ENCODE measurements at places on chromosomes 4 and X.

GRCh38 chr4:1512738-1513660 lies 106.8 kb upstream of the NKX1-1 start:
- DNase-seq: no peak

DNA sequence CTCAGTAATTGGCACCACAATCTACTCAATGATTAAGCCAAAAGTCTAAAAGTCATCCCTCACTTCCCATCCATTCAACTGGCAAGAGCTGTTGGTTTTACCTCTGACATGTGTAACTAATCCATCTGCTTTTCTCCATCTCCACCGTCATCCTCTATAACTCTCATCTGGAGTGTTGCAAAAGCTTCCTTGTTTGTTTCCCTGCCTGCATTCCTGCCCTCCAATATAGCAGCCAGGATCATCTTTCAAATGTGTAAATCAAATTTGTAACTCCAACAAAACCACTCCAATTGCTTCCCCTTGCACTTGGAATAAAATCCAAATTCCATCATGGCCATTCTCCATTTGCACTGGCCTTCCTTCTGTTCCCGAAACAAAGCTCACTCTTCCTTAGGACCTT lies 4.3 kb upstream of the PLAC8 start:
- DNase-seq: no peak

- DNase-seq: no peak
Measured at GRCh38 chrX:1403228-1403627, 11.3 kb upstream of the SLC25A6 start.

GRCh38 chr4:179291657-179292056 lies 1849.4 kb upstream of the AGA start:
- DNase-seq: no peak

GRCh38 chrX:113919387-113919786 lies 664.5 kb upstream of the HTR2C start:
- DNase-seq: no peak

DNA sequence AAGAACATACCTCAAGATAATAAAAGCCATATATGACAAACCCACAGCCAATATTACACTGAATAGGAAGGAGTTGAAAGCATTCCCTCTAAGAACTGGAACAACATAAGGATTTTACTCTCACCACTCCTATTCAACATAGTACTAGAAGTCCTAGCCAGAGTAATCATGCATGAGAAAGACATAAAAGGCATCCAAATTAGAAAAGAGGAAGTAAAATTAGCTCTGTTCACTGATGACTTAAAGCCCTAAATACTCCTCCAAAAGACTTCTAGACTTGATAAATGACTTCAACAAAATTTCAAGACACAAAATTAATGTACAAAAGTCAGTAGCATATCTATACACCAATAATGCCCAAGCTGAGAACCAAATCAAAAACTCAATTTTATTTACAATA lies 235.7 kb downstream of the NKX6-1 start:
- no peak for DNase-seq

DNA sequence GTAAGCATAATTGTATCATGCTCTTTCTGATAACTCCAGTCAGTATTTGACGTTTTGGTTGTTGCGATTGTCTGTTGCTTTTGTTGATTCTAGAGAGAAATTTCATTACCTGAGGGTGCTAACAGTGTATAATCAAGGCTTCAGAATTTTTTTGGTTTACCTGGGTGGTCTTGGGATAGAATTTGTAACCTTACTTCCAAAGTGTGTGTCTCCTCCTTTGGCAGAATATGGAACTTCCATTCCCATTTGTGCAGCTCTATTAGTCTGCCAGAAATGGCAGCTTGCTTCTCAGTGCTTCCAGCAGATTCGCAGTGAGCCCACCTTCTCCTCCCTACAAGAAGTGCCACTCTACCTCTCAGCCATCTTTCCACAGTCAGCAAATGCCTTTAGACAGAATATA lies 5.3 kb downstream of the COPS4 start:
- DNase-seq: no peak

- no peak for DNase-seq
Measured at GRCh38 chrX:56498756-56499155, 64.7 kb upstream of the UBQLN2 start.

GRCh38 chr4:67393699-67394281 lies 151.5 kb downstream of the CENPC start:
- DNase-seq: peak; percentile 4

GRCh38 chr4:143482840-143483239 lies 30.7 kb upstream of the SMARCA5 start:
- peak; percentile 0 for DNase-seq

GRCh38 chr4:41532882-41533281 lies 5.1 kb upstream of the LIMCH1 start:
- no peak for DNase-seq

DNA sequence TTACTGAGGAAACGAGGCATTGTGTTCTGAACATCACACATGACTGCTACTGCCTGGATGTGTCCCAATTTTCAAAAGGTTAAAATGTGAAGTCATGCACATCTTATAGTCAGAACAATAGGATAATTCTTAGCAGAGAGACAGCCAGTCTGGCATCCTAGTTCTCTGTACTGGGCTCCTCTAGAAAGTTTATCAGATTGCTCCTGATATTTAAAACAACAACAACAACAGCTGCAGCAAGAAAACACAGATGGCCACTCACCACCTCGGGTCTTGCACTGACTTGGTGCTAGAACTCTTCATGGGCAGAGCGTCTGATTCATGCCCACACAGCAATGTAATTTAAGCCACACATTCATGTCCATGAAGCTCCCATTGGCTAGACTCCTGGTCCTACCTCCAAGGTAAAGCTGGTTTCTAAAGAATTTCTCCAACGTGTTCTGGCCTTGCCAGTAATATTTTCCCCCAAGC lies 33.3 kb upstream of the SLC2A9 start:
- no peak for DNase-seq

DNA sequence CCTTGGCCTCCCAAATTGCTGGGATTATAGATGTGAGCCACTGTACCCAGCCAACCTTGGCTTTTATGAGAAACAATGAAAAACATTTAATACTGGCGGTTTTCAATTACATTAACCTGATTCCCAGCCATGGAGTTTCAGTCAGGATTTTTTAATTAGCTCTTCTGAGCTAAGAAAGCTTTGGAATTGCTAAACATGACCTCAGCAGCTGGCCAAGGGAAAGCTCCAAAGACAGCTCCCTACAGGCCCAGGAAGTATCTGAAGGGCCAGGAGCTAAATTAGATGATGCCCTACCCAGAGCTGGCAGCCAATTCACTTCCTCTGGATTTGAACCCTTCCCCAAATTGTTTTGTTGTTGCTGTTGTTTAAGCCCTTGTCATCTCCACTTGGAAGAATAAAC lies 26.5 kb upstream of the FUNDC1 start:
- no peak for DNase-seq

DNA sequence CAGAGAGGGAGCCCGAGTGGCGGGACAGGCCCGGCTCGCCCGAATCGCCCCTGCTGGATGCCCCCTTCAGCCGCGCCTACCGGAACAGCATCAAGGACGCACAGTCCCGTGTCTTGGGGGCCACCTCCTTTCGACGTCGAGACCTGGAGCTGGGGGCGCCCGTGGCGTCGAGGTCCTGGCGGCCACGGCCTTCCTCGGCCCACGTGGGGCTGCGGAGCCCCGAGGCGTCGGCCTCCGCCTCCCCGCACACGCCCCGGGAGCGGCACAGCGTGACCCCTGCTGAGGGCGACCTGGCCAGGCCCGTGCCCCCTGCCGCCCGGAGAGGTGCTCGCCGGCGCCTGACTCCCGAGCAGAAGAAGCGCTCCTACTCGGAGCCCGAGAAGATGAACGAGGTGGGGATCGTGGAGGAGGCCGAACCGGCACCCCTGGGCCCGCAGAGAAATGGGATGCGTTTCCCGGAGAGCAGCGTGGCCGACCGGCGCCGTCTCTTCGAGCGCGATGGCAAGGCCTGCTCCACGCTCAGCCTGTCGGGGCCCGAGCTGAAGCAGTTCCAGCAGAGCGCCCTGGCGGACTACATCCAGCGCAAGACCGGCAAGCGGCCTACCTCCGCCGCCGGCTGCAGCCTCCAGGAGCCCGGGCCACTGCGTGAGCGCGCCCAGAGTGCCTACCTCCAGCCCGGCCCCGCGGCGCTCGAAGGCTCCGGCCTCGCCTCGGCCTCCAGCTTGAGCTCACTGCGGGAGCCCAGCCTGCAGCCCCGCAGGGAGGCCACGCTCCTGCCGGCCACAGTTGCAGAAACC lies 156.9 kb downstream of the SOWAHB start:
- no peak for DNase-seq

DNA sequence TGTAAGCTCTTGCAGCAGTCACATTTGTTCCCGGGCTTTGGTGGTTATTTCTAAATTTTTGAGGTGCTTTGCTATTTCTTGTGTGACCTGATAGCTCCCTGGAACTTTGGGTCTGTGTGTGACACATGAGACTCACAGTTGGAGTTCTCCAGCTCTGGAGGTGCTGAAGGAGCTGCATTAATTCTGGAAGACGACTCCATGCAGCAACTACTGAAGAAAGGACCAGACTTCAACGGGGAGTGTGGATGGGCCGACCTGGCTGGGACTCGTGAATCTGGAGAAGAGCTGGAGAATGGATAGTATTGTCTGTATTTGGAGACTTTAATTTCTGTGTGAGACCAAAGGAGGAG lies 1.5 kb downstream of the MRFAP1 start:
- no peak for DNase-seq

DNA sequence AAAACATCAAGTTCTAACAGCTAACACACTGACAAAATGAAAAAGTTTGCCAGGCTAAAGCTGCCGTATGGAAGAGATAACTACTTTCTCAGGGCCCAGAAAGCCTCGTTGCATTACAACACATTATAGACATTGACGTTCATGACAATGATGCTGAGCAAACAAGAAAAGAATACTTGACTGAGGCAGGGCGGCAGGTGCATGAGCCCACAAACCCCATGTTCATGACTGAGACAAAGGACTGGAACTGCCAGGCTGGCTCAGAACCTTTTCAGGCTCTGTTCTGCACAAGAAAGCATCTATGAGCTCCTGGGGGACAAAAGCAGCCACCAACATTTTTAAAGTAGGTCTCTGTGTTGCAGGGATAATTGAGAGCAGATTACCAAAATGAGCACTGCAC lies 13.6 kb downstream of the TLR6 start:
- peak; percentile 89 for DNase-seq

DNA sequence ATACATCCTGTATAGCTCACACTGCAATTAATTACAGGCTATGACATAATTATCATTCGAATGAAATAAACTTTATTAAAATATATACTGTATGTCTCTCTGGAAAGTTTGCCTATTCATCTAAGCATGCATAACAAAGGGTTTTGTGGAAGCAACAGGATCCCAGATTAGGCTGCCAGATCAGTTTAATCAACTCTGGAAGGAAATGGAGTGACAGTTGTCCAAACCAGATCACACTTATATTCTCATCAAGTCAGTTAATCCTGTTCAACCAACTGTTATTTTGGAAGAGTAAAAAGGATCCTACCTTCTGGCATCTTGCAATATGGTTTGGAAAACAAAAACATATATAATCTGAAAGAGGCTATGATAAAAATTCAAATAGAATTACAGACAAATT lies 312.2 kb downstream of the FAT4 start:
- DNase-seq: no peak

GRCh38 chr4:140581078-140581477 lies 12.3 kb upstream of the UCP1 start:
- DNase-seq: no peak

- DNase-seq: no peak
Measured at GRCh38 chrX:44235534-44235933, 107.9 kb downstream of the EFHC2 start.

GRCh38 chr4:140109737-140110136 lies 44.2 kb downstream of the MAML3 start:
- DNase-seq: no peak

- no peak for DNase-seq
Measured at GRCh38 chr4:2787230-2788100, 5.4 kb upstream of the SH3BP2 start.

GRCh38 chr4:675036-675882 lies 917 bp downstream of the MYL5 start:
- DNase-seq: no peak

- no peak for DNase-seq
Measured at GRCh38 chr4:137090951-137091350, 441.3 kb downstream of the PCDH18 start.

DNA sequence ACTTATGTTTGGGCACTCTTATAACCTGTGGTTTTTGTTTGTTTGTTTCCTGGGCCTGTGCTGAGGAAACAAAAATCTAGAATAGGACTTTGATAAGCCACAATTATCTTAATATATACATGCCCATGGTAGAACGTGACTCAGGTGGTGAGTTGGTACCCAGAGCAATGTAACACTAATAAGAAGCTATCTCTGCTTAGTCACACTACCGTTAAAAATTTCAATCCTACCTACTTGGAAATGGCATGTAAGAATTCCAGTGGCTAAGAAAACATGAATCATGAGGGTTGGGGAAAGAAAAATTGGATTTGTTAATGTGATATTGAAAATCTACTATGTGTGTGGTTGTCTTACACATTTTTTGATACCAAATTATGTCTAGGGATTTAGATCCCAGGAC lies 30.5 kb upstream of the ADGRG2 start:
- no peak for DNase-seq

- DNase-seq: no peak
Measured at GRCh38 chr4:2385516-2385915, 32.9 kb downstream of the ZFYVE28 start.

DNA sequence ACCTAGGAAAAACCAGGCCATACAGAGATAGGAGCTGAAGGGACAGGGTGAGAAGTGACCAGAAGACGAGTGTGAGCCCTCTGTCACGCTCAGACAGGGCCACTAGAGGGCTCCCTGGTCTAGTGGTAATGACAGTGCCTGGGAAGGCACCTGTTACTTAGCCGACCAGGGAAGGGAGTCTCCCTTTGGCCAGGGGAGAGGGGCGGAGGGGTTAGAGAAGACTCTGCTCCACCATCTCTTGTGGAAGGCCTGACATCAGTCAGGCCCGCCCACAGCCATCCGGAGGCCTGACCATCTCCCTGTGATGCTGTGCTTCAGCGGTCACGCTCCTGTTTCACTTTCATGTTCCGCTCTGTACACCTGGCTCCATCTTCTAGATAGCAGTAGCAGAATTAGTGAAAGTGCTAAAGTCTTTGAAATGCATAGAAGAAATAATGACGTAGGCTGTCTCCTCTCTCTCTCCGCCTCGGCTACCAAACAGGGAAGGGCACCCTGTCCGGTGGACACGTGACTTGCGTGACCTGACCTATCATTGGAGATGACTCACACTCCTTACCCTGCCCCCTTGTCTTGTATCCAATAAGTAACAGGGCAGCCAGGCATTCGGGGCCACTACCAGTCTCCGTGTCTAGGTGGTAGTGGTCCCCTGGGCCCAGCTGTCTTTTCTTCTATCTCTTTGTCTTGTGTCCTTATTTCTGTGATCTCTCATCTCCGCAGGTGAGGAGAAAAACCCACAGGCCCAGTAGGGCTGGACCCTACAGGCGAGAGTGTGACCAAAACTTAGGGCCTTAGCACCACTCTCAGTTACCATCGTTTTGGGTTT lies 26.7 kb downstream of the HTT-AS start:
- DNase-seq: peak; percentile 57

DNA sequence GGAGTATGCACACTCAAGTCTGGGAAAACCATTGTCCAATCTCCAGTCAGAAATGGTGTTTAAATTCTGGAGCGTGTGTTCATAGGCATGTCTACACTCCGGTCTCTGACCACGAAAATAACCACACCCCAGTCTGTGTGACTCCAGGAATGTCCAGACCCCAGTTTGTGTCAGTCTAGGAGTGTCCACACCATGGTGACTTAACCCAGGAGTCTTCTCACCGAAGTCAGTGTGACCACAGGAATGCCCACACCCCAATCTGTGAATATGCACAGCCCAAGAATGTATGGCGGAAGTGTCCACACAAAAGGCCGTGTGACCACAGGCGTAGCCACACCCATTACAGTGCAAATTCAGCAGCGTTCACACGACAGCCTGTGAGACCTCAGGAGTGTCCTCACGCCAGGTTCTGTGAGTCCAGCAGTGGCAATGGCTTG lies 11.4 kb downstream of the FTSJ1 start:
- DNase-seq: no peak
